ENCODE measurements at places on chromosomes 4 and X.
A peak's percentile ranks its signal among the peaks of the same experiment; 100 is the strongest.

DNA sequence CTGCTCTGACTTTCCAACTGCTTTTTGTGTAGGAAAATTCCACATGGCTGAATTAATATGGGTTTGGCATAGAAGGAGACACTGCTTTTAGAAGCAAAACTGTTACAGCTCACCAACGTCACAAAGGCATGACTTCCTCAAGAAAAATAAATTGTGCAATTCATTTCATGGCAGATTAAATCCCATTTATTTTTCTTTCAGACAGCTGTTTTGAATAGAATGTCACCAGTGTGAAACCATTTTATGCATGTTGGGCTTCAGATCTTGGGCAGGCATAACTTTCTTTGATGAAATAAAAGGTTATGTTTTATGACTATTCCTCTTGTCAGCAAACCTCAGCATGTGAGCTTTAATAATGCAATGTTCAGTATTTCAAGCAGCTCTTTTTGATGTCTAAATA is 542.8 kb downstream of the GALNTL6 start:
- DNase-seq, result no peak

DNA sequence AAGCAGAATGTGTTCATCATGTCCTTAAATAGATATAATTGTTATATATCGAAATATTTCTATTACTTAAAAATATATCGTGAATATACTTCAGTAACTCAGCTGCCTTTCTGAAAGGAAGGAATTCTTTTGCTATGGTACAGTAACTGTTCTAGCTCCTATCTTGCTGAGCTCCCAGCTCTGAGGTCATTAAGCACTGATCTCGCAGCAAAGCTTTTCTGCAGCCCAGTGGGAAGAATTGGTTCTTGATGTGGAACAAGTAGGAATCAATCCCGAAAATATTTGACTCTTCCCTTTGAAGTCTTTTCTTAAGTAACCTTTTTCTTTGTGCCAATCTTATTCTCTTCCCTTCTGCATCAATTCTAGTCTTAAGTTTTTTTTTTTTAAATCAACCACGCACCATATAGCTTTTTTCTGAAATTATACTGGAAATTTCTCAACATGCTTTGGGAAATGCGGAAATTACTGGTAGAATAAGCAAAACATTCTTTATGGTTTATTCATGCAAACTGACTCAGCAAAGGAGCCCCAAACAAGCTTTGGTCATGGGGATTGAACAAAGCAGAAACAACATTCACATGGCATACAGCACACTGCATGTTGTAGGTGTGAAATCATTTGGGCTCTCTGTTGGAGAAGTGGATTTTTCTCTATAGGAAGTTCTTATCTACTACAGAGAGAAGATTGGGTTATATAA is 428.9 kb upstream of the GNPDA2 start:
- DNase-seq, result no peak

- no peak for DNase-seq
Observed at GRCh38 chrX:103362474-103362873, 6.2 kb downstream of the TCEAL9 start.

DNA sequence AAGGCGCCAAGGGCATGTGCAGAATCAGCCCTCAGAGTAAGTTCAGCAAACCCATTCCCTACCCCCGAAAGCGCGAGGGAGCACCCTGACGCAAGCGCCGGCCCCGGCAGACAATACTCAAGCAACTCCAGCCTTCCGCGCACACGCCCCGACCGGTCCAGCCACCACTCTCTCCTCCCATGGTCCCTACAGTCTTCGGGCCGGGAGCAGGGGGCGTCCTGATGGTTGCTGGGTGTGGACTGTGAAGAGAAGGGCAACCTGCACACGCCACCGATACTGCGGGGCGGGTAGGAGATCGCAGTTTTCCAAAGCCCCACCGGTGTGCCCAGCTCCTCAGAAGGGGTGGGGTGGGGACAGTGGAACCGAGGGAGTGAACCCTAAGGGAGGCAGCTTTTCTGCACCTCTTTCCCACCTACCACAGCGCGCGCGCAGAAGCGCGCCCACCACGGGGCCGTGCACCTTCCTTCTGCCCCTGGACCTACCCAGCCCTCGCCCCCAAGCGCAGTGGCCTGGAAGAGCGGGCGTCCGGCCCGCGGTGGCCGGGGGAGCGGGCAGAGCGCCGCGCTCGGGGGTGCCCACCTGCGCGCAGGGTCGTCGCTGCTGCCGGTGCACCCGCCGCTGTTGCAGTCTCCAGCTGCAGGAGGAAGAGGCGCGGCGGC is 650.2 kb upstream of the DIPK2B start:
- peak; percentile 43 for DNase-seq

DNA sequence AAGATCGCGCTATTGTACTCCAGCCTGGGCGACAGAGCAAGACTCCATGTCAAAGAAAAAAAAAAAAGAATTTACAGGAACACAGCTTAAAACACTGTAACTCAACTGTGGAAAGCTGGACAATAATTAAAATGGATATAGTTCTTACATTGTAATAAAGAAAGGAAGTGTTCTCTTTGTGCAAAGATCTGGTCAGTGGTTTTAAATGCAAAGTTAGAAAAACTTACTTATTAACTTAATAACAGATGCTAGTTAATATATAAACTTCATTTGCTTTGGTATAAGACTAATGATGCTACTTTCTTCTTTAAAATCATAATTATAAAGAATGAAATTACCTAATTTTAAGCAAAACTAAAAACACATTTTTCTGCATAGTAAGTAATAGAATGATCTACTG is 2024.1 kb upstream of the TENM3 start:
- no peak for DNase-seq

DNA sequence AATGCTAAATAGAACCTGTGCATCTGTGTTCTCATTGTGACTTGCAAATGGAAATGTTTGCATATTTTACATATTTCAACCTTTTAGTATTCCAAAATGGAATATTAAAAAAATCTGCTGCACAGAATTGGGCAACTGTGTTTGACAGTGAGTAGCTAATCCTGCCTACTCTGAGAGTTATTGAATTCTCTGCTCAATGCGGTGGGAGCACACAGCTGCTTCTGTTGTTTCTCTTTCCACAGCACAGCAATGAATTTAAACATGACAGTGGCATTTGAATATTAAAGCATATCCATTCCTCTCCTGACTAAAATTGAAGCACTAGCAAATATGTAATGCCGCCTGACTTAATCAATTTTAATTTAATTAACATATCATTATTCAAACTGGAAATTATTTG is 366.6 kb downstream of the GASK1B start:
- no peak for DNase-seq

DNA sequence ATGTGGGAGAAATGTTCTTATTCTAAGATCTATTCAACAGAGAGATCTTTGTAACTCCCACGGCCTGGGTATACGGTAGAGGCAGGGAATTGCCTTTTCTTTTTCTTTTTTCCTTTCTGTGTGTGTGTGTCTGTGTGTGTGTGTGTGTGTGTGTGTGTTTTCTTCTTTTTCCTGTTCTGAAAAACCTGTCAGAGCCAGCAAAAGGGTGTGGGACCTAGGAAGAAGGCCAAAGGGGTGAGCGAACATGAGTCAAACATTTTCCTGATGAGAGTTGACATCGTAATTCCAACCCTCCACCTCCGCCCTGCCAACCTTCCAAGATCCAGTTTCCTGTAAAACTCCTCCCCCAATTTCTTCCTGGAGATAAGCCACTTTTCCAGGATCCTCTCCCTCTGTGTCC is 2.8 kb upstream of the CHIC2 start:
- no peak for DNase-seq

- DNase-seq, result no peak
Observed at GRCh38 chrX:124502166-124502565, 155.8 kb downstream of the SH2D1A start.

GRCh38 chr4:30726090-30726675 is 6.0 kb downstream of the PCDH7 start:
- no peak for DNase-seq

GRCh38 chrX:24799565-24799964 is 105.8 kb downstream of the POLA1 start:
- no peak for DNase-seq

- no peak for DNase-seq
Observed at GRCh38 chr4:42733380-42733779, 76.5 kb upstream of the ATP8A1 start.

DNA sequence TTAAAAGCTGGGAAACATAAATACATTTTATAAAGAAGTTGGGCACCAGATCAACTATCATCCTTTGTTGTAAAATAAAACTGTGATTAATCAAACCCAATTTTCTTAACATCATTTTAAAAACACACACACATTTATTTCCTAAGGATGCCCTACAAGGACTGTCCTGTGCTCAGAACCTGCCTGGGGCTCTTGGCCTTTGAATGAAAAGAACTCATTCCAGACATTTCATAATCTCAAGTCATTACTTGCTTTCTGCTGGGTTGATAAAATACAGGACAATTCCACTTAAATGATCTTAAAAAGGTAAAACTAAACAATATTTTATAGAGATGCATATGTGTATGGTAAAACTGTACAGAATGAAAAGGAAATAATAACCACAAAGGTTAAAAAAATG is 2.8 kb downstream of the SH3D19 start:
- no peak for DNase-seq

DNA sequence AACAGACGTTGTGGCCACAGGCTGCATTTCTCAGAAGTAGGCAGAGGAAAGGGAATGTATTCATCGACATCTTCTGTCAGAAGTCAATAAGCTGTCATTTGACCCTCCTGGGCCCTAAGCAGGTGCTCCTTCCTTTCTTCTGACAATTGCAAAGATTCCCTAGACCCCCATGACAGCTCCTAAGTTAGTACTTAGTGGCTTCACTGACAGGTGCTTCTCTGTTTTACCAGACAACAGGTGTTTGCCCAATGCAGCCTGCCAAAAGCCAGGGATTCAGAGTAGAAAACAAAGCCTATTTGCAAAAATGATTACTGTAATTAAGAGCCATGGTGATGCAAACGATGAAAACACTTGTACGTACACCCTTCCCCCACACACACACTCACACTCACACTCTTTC is 7.5 kb upstream of the FGF5 start:
- no peak for DNase-seq

DNA sequence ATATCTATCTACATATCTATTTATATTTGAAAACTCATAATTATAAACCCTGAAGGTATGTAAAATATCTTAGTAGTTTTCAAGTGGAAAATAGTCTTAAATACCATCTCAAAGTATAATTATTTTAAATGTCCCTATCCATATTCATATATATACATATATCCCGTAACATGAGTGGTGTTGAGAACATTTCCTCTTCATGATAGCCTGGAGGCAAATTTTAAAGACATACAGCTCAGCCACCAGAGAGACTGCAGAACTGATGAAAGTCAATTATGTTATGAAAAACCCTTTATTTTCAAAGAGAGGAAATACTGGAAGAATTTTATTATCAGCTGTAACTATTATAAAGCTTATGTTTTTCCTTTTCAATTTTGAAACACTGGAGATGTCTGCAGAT is 1806.7 kb upstream of the PCDH7 start:
- no peak for DNase-seq

DNA sequence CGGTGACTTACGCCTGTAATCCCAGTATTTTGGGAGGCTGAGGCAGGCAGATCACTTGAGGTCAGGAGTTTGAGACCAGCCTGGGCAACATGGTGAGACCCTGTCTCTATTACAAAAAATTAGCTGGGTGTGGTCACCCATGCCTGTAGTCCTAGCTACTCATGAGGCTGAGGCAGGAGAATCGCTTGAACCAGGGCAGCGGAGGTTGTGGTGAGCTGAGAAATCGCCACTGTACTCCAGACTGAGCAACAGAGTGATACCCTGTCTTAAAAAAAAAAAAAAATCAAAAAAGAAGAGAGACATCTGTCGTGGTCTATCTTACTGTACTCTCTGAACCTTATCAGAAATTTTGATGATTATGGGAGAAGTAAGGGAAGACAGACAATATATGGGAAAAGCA is 144.3 kb downstream of the CAMK2D start:
- no peak for DNase-seq

- peak; percentile 4 for DNase-seq
Observed at GRCh38 chr4:76545226-76545884, 110.3 kb downstream of the SHROOM3 start.

GRCh38 chrX:96929036-96929435 is 45.3 kb downstream of the RPA4 start:
- DNase-seq, result no peak

- no peak for DNase-seq
Observed at GRCh38 chr4:13988353-13989305, 361.1 kb upstream of the BOD1L1 start.

DNA sequence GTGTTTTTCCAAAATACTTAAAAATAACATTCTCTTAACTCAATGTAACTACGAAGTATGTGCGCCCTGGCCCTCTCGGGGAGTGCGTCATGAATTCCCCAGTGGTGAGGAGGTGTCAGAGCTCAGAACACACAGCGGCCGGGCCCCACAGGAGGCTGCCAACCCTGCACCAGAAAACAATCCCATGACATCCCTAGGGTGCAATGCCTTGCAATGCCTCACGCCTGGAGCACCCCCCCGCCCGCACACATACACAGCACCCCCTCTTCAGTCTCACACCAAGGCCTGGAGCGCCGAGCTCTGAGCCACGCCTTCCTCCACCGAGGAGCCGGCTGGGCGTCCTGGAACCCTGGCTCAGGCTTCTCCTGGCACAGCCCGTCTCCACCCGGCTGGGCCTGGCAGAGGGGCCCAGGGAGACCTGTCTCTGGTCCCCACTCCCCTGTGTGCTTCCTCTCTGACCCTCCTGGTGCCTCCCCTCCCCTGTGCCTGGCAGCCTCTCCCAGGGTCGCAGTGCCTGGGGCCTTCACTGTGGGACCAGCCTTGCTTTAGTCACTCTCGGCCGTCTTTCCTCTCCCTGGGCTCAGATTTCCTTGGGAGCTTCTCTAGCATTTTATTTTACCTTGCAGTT is 108.2 kb upstream of the ADRA2C start:
- DNase-seq, result no peak

DNA sequence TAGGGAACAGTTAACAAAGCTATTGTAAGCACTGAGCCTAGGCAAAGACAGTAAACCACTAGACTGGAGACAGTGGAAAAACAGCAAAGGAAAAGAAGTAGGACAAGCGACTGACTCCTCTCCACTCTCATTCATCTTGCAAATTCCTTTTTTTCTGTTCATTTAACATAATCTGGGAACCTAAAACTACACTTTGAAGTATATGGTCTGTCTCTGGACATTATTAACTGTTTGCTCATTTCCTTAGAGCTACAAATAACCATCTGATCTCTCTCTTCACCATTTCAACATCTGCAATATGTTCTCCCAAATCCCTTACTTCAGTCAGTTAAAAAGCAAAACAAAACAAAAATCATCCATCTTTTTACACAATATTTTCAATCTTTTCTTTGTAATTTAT is 642 bp downstream of the HMGN5 start:
- DNase-seq, result no peak

DNA sequence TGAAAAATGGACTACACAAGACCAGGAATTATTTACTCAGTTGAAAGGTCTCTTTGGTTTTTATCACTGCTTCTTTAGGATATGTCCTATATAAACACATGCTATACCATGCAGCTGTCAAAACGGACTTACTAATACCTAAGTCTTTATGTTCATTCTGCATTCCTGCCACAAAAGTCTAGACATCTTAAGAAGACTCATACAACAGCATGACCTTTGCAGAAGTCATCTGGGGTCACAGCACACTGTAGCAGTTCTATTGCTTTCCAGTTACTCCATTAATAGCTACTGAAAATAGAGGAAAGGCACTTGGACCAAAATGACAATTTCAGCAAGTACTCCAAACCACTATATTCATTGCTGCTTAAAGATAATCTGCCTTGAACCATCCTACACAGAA is 53.2 kb downstream of the DDX60 start:
- no peak for DNase-seq

- no peak for DNase-seq
Observed at GRCh38 chrX:113551919-113552318, 711.3 kb upstream of the AMOT start.

Measured in T-helper 1 cell (primary cell).